NCI-H1436 treated with DMSO at 0.1 percent for 48 hours (cell line): ENCODE measurements at places on chromosomes 3 and 15.

DNA sequence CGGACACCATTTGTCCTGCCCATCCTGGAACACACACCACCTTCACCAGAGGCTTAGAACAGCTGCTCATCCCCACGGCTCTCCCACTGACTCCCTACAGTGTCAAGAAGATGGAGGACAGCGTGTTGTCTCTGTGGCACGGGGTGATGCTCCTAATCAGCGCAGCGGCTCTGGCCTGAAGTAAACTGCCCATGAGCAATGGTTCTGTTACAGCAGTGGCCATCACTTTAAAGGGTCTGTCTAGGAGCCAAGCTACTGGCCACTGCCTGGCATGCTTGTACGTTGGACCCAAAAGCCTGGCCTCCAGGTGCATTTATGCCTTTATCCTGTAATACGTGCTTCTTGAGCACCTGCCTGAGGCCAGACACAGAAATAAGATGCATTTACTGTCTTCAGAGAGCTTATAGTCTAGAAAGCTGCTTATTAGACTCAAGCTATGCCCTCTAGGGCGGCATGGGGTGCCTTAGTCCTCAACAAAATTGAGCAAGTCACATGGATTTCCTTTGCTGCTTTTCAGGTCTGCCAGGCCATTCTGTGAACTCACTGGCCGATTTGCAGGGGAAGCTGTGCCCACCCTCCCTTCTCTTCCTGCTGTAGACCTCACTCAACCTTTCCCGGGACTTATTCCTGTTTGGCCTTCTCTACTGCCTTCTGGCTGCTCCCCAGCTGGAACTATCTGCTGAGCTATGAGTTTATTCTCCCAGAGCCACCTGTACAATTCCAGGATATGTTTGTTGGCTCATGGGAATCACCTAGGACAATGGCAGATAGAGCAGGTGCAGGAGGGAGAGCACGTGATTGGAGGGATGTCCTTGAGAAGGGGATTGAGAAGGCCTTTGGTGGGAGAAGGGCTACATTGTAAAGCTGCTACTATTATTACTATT lies 51.9 kb downstream of the STARD5 start:
- DNase-seq, result no peak

- no peak for DNase-seq
These were observed 18.2 kb upstream of the CELF6 start for GRCh38 chr15:72338148-72338547.

- DNase-seq, result no peak
These were observed 38.8 kb downstream of the TNK2 start for GRCh38 chr3:195869413-195870001.

DNA sequence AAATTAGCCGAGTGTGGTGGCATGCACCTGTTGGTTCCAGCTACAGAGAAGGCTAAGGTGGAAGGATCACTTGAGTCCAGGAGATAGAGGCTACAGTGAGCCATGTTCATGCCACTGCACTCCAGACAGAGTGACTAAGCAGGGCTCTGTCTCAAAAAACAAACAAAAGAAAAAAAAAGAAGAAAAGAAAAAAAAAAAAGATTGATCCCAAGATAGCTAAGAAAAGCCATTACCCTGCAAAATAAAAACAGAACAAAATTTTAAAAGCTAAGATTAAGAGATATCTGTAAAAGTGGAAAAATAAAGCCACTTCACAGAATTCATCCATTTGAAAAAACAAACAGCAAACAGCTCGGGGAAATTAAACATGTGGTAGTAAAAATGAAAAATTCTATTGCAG lies 23.8 kb downstream of the LRRC2 start:
- DNase-seq, result no peak

DNA sequence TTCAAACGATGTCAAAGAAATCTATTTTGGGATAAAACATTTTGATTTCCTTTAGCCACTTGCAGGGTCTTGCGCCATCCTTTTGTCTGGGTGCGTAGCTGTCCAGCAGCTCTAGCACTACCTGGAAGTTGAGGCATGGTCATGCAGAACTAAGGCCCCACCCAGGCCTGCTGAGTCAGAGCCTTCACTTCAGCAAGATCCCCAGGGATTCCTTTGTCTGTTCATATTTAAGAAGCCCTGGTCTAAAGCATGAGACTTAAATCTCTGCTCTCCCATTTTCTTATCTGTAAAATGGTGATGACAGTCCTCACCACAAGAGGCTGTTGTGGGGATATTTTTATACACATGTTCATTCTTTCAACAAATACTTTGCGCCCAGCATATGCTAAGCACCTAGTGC lies 99.0 kb upstream of the CTDSPL start:
- no peak for DNase-seq

DNA sequence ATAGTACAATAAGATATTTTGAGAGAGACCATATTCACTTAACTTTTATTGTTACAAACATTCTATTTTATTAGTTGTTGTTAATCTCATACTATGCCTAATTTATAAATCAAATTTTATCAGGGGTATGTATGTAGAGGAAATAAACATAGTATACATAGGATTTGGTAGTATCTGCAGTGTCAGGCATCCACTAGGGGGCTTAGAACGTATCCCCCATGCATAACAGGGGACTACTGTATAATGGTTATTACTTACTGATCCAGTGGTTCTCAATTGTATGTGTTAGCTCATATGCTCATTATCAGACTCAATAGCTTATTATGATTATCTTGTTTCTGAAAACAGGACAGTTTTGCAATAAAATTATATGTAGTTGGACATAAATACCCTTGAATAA lies 27.6 kb downstream of the CMC1 start:
- DNase-seq, result no peak

DNA sequence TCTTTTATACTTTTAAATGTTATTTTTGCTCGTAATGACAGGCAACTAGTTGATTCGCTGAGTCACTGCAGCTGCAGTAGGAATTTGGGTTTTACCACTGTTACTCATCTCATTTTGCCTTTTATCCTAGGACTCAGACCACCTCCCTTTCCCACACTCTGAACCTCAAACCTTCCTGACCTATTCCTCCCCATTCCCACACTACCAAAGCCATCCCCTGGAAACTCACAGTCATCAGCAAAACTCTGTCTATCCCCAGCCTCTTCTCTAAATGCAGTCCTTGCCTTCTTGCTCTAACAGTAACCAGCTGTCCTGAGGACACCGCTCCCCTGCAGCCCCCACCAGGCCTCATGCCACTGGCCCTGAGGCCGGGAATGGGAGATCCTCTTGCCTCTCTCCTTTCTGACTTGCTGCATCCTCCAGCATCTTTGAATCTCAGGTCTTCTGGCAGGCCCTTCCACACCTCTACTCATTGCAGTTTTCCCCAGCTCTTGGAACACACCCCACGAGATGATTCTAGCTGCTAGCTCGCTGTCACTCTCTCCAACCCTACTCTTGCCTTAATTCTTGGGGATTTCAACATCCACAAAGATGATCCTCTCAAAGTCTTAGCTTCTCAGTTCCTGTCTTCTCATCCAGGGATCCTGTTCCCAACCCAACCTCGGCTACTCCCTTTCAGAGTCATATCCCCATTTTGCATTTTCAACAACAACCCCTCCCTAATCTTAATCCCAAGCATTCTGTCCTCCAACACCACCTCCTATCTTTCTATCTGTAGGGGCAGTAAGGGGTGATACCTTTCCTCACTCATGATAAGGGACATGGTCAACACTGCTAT lies 55.9 kb upstream of the C3orf80 start:
- DNase-seq, result no peak

- DNase-seq, result no peak
These were observed 17.9 kb downstream of the TMEM43 start for GRCh38 chr3:14142567-14143270.
